ENCODE measurements at places on chromosomes 3 and 15.

DNA sequence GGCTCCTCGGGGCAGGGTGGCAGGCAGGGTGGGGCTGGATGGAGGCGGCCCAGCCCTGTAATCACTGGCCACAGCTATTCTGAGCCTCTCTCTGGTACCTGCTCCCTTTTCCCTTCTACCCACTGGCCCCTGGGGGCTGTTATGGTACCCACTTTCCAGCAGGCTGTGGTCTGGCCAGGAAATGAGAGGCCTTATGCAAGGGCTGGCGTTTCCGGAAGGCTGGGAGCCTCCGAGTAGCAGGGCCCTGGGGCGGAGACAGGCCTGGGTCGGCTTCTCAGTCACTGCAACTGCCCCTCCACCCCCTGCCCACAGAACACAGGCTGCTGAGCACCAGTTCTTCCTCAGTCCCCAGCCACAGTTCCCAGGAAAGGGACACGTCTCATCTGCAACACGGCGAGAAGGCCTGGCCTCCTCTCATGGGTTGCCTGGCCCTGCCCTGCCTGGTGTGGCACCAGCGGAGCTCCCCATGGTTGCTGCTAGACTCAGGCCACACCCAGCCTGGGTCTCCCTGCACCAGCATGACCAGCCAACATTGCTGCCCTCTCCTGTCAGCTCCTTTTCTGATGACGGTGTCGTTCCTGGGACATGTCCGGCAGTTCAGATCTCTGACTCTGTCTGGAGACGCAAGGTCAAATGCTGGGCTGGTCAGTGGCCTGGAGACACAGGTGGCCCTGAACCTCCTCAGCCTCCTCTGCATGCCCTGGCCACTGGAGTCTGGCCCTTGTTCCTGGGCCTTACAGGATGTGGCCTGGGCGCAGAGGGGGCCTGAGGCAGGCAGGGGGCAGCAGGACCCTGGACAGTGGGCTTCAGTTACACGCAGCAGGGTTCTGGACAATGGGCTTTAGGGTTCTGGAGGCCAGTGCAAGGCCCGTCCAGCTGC is 6.5 kb downstream of the CHST13 start:
- DNase-seq, result peak; percentile 18

- DNase-seq, result no peak
Measured at GRCh38 chr15:73212424-73212823, 156.3 kb downstream of the HCN4 start.

DNA sequence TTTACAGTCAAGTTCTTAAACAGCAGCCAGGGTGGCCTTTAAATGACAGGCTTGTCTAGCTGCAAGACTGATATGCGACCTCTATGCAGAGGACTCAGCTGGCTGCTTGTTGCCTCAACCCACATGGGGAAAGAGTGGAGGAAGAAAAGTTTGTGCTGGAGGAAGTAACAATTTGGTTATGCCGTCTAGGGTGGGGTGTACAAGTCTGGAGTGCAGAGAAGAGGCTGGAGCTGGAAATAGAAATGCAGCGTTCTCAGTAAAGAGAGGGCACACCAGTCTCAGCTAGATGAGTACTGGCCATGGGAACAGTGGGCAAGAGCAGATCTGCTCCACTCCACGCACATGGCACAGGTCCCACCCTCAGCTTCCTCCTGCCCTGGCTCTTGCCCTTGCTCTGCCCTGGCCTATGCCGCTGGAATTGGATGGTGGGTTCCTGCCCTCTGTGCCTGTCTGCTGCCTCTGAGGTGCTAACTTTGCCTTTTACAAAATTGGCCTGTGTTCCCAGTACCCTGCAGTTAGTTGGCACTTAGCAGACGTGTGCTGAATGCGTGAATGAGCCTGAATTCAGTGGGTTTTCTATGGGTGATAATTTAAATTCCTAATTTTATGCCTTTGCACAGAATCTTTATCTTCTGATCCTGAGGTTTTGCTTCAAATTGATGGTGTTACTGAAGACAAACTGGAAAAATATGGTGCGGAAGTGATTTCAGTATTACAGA is 59.7 kb upstream of the FURIN start:
- no peak for DNase-seq

DNA sequence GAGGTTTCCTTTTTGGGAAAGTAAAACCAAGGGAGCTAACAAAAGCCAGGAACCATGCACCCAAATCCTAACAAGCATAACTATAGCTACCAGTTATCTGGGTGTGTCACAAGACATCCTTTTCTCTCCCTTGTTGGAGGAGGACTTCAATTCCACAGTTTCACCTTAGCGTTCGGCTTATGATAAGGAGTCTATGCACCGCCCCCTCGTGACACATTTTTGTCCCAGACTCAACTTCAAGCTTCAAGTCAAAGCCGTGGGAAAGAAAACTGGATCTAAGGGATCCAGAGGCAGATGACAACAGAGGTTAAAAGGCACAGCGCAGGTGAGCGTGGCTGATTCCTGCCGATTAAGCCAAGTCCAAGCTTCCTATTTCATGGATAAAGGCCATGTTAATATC is 13.9 kb upstream of the FXR1 start:
- no peak for DNase-seq

GRCh38 chr15:67240235-67241131 is 14.0 kb downstream of the AAGAB start:
- peak; percentile 7 for DNase-seq

GRCh38 chr3:190504354-190505125 is 9.3 kb upstream of the IL1RAP start:
- DNase-seq, result peak; percentile 55

DNA sequence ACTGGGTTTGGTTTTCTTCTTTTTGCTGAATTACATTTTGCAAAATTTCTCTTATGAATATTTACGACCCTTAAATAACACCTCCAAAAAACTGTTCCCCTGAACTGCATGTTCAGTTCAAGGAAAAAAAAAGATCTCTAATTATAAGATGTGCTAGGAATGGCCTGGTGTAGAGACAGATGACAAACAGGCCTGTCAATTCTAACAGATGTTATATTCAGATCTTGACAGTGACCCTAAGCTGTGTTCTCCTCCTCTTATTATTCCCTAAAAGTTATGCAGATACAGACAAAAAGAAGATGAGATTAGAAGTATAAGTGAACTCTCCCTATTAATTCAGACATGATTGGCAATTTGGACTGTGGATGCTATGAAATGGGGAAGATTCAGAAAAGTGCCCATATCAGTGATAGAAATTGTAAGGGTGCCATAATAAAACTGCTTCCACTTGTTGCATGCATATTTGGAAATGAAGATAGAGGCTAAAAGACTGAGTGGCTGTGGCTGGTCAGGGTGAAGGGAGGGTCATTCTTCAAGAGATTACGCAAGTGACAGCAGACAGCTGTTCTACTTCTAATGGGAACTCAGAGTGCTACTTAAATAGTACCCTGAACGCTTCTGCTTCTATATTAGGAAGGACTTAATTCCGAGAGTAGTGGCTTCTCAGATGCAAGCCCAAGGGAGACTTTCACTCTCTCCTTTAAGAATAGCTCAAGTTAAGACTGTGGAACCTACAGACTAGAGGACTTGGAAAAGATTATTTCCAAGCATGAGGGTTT is 75.5 kb downstream of the ADAMTS9 start:
- peak; percentile 1 for DNase-seq

DNA sequence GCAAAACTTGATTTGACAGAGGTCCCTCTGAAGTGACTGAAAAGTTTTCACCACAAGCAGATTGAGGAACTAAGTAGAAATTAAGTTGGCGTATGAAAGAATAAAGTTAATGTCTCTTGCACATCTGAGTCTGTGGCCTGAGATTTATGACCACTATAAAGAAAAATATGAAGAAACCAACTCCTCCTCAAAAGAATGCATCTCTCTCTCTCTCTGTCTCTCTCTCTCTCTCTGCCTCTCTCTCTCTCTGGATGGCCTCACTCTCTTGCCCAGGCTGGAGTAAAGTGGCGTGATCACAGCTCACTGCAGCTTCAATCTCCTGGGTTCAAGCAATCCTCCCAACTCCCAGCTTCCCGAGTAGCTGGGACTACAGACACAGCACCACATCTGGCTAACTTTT is 55.2 kb downstream of the RPL22L1 start:
- DNase-seq, result no peak

DNA sequence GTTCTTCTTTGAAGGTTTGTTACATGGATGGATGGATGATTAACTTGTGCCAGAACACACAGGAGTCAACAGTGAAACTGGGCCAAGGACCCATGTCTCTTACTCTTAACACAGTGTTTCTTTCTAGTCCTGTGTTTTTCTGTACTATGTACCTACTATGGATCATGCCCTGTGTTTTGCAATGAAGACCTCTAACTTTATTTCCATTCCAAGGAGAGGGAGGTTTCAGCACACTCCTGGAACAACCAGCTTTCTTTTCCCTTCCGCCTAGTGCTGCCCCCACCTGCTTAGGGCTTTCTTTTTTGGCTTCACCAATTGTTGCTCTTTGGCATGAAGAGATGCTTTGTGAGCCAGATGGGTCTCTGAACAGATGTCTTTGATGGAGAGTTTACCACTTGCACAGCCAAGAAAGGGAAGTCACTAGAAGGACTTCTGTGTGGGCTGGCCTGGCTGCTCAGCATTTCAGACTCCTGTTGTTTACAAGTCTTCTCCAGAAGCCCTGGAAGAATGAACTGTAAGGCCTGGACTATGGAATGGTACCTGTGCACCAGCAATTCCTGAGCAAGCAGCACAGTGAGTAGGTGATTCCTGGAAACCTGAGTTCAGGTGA is 44.5 kb downstream of the SNAPC5 start:
- peak; percentile 65 for DNase-seq

GRCh38 chr3:73766599-73767381 is 142.0 kb upstream of the PDZRN3 start:
- DNase-seq, result peak; percentile 40

GRCh38 chr3:16478516-16478915 is 35.0 kb downstream of the RFTN1 start:
- no peak for DNase-seq

- DNase-seq, result no peak
Measured at GRCh38 chr15:101138913-101139880, 112.7 kb downstream of the CHSY1 start.

- DNase-seq, result no peak
Measured at GRCh38 chr3:101821503-101821902, 27.8 kb upstream of the NFKBIZ start.

GRCh38 chr15:61682891-61683735 is 377.1 kb downstream of the VPS13C start:
- no peak for DNase-seq

DNA sequence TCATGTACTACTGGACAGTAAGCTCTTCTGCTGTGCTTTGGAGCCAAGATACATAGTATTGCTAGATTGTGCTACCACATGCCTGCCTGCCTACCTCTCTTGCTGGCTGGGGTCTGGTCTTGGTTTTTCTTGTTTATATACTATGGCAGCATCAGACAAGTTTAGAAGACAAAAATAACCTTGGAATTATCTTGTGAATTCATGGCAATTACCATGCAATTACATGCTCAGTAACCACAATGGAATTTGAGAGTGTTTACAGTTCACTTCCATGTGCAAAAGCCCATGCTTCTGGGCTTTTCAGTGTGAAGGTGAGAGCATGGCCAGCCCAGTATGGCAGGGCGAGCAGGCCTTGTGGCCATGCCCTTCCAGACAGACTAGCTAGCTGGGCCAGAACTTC is 48.0 kb upstream of the C15orf61 start:
- DNase-seq, result no peak

GRCh38 chr3:178170698-178171535 is 365.3 kb upstream of the KCNMB2 start:
- no peak for DNase-seq

DNA sequence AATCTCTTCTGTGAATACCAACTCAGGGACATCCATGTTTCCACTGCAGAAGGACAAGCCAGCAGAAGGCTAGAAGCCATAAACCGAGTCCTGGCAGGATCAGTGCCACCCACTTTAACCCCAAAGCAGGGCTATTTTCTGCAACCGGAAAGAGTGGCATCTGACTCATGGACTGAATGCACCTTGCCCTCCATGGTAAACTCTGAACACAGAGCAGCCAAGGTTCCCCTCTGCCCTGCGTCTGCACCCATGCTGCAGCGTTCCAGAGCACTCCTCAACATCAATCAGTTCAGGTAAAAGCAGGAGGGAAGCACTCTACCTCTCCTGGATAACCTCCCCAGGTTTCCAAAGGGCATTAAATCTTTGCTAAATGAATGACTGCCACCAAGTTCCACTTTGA is 801 bp upstream of the NGRN start:
- no peak for DNase-seq

DNA sequence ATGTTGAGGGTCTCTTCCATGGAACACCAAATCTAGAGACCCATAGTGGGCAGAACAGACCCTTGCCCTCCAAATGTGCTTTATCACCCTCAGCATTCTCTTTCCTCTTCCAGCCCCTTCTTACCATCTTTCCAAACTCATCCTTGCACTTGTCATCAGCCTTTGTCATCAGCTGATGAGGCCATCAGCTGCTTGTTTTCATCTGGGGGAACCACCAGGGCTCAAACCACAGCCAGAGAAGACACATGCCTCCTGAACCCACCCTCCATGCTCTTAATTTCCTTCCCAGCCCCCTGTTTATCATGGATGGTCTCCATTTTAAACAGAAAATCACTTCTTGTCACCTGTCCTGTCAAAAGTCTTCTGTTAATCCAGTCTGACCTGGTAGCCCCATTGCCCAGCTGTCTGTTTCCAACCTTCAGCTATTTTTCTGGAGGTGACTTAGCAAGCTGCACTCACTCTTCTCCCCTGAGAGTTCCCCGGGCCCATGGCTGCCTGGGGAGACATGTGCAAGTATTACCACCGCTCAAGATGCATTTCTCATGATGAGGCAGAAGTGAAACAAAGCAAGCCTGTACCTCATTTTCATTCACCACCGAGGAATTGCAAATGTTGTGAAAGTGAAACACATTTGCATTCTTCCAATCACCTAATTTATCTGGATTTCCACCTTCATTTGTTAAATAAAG is 14.7 kb upstream of the SYNM start:
- DNase-seq, result no peak

DNA sequence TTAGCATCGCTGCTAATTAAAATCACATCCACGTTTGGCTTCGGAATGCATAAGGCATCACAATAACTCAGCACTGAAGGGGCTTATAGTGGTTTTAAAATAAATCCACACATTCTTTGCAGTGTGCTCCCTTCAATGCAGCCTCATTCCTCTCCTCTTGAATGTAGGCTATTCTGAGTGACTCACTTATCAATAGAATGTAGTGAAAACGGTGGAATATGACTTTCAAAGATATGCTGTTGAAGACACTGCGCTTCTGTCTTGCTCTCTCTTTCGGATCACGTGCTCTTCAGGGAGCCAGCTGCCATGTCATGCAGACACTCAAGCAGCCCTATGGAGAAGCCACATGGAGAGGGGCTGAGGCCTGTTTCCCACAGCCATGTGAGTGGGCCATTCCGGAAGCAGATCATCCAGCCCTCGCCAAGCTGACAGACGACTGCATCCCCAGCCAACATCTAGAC is 87.4 kb downstream of the CRYGS start:
- no peak for DNase-seq

- no peak for DNase-seq
Measured at GRCh38 chr3:156664831-156665178, 9.6 kb upstream of the TIPARP start.
